ENCODE measurements at places on chromosomes 1 and 21. TPM values are rescaled to one million over a fixed set of nuclear protein-coding genes. Genes with fewer than 3 reads are reported as not detected.

OVAAL gene
- not detected for total RNA-seq

SMIM12 gene
- total RNA-seq: 40.4 TPM

SELL gene
- total RNA-seq: 1.0 TPM

RNU1-1 gene
- 6,387 TPM for total RNA-seq

ST6GALNAC3 gene
- total RNA-seq: 0.72 TPM

DNA sequence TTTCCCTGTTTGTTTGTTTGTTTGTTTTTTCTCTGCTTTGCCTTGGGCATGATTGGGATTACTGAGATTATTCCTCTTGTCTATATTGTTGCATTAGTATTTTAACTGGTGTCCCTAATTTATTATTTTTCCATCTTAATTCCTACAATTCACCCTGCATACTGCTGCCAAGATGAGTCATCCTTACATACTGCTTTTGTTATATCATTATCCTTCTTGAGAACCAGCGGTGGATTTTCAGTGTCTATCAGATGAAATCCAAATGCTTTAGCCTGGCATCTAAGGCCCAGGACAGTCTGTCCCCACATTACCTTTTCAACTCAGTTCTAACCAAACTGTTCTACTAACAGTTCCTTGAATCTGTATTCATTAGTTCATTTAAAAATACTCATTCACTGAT, 101.7 kb downstream of the OLFML2B start:
- no peak for ATAC-seq

- peak; percentile 14 for ATAC-seq
Observed at GRCh38 chr1:225426395-225427234, 1.2 kb downstream of the LBR start.

DNA sequence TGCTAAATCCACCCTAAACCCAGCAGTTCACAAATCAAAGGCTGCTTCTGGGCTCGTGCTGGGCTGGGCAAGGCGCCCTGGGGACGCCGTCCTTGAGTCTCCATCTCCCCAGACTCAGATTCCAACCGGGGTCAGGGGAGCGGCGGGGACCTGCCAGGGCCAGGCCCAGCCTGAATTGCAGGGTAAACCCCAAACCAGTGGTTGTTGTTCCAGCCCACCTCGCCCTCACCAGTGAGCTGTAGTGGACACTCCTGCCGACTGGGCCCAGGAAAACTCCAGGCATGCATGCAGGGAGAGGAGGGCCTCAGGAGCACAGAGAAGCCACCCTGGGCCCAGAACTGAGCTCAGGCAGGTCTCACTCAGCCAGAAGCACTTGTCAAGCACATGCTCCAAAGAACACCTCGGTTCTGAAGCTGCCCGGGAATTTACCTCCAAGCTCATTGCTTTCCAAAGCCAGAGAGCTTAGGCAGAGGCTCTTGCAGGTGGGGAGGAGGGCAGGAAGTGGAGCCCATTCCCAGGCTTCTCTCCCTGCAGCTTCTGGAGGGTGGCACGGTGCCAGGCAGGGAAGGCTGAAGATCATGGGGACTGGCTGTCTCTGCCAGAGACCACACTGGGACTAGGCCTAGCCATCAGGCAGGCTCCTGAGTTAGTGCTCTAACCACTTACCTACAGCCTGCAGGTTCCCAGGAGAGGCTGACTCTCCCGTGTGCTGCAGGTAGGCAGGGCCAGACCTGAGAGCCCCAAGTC, 437.0 kb downstream of the MATN1 start:
- no peak for ATAC-seq

GRCh38 chr1:223628233-223629125, 37.0 kb downstream of the CAPN8 start:
- ATAC-seq: peak; percentile 48

DNA sequence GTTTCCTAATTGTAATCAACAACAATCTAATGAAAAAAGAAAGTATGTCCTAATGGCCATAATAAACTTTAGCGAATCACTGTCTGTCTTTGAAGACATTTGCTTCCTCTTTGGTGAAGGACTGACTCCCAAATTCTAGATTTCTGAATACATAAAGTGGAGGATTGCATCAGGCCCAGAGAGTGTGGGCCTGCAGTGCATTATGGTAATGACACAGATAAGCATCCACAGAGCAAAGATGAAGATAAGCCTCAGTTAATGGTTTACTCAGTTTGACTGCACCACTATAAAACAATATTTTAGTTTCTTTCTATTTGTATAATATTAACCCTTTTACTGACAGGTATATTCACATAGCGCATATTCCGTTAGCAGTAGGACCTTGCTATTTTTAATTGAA, 365.5 kb downstream of the KCTD3 start:
- ATAC-seq: no peak

DNA sequence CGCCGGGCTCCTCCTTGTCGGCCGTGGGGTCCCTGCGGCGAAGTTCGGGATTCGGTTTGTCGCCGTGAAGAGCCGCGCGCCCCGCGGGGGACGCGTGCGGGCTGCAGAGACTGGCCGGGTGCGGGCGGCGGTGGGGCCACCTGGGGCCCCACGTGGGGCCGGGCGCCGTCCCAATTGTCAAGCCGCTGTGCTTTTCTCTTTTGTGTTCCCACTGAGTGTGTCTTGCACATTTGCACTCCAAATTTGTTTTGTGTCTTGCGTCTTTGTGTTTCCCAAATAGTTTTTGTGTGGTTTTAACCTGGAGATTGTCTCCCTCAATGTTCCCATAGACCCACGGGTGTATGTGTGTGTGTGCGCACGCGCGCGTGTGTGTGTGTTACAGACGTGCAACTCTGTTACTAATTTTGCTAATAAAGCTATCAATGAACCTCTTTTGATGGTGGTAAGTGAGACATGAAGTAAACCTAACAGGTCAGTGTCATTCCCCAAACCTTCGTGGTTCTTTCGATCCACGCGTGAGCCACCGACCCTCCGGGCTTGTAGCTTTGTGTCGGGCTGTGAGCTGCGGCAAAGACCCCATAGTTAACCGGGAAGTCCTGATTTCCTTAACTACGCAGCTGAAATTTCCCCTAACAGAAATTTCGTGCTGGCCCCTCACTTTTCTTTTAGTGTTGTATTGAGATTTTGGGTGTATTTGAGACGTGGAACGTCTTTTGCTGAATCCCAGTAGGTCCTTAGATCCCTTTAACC, 708 bp downstream of the PRDM2 start:
- peak; percentile 58 for ATAC-seq

GRCh38 chr1:171877701-171878100, 36.4 kb downstream of the DNM3 start:
- no peak for ATAC-seq

Data from esophagus mucosa (tissue), 1 donor.